Stimulated activated CD4-positive, alpha-beta T cell treated with anti-CD3 and anti-CD28 coated beads, Interleukin-2, amount 100 ng/mL, for 24 hours (primary cell): ENCODE measurements at places on chromosomes 12 and 14.

GRCh38 chr12:18837025-18837424, 99.1 kb downstream of the CAPZA3 start:
- no peak for DNase-seq

DNA sequence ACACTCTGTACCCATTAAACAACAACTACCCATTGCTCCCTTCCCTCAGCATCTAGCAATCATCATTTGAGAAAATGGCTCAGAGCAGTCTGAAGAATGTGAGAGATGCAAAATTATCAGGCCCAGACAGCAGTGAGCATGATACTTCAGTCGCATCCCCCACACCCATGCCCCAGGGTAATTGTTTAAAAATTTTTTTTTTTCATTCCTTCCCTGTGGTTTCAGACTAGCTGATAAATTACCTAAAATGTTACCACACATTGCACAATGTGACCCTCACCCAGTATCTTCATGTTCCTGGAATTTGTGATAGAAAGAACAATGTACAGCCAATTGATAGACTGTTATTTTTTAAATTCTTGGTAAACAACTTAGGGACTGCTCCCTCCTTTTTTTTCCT, 11.3 kb upstream of the USP15 start:
- DNase-seq, result no peak

DNA sequence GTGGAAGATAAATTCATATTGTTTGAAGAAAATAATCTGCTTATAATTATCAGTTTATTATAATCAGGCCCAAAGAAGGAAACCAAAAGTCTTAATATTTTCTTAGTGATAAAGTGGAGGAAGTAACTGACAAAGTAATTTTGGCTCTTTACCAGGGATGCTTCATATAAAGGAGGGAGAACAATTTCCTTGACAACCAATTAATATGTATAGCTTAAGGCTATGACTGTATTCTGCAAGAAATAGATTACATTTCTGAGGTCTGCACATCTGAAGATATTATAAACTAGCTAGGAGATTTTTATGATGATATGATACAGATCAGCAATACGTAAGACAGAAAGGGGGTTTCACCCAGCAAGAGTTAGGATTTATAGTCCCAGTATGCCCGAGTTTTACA, 90.8 kb downstream of the BICD1 start:
- DNase-seq, result no peak

GRCh38 chr12:112979041-112979680, 842 bp downstream of the OAS2 start:
- peak; percentile 55 for DNase-seq

- no peak for DNase-seq
Observed at GRCh38 chr12:105466901-105467598, 136.6 kb downstream of the C12orf75 start.

DNA sequence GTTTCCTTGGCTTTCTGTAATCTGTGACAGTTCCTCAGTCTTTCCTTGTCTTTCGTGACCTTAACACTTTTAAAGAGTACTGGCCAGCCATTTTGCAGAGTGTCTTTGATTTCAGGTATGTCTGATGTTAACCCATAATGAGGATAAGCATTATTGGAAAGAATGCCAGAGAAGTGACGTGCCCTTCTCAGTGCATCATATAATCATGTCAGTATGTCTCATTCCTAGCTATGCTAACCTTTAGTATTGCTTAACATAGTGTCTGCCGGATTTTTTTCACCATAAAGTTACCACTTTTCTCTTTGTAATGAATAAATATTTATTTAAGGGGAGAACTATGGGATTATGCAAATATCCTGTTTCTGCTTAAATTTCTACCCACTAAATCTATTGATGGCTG, 28.5 kb downstream of the RERG start:
- DNase-seq, result no peak

GRCh38 chr14:69484444-69485314, at the start of gene PLEKHD1:
PLEKHD1 (plus strand) TSS chr14:69484728; CDS start chr14:69484966, 238 bp downstream.
- no peak for DNase-seq

DNA sequence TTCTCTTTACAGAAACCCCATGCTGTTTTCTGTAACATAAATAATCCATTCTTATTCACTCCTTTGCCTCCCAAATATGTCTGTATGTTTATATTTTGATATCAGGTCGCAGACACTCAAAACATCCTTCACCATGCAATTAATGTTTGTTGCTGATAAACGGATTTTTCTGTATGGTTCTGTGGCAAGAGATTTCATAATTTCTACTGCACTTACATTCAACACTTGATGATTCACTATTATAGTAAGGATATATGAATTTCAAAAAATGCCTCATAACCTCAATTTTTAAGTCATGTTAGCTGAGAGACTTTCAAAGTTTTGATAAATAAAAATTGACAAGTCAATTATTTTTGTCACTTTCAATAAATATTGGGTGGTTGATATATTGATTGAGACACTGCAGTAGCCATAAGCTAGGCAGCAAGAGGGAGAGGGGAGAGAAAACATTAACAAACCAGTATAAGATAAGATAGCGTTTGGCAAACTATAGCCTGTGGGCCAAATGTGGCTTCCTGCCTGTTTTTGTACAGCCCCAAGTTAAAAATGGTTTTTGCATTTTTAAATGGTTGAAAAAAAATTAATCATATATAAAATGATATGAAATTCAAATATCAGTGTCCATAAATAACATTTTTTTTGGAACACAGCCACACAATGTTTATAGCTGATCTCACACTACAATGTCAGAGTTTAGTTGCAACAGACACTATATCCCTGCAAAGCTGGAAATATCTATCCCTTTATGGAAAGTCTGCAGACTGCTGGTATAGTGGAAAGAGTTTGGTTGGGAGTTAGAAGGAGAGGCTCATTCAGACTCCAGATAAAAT, 18.3 kb downstream of the ALDH6A1 start:
- no peak for DNase-seq

GRCh38 chr14:68792979-68793733, at the start of gene ZFP36L1:
ZFP36L1 (minus strand) TSS chr14:68793067; CDS start chr14:68792938, 129 bp downstream.
- peak; percentile 88 for DNase-seq

GRCh38 chr12:88325076-88325815, 183.1 kb downstream of the TMTC3 start:
- no peak for DNase-seq

DNA sequence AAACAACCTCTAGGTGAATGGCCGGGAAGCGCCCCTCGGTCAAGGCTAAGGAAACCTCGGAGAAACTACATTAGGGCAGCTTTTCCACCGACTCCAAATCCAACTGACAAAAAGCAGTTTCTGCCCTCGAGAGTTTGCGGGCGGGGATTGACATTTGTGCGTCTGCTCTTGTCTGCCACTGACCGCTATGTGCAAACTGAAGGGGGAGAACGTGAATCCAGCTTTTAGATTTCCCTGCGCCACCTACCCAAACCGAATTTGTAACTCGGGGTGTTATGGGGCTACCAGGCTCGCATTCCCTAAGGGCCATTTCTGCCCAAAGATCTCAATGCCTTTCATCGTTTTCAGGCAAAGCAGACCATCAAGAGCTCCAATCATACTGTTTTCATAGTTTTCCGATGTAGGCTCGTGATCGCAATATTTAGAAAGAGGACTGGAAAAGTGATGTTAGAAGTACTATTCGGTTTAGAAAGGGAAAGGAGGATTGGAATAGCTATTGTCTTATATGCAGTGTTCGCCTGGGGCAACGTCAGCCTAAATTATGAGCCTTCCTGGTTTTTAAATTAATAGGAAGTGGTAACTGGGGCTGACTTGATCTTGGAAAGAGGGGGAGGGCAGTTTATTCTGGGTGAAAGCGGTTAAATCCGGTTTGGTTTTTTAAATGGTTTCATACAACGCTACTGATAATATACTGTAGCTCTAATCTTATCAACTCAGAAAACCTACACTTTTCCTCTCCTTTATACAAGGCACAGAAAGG, 45.4 kb downstream of the BCAT1 start:
- peak; percentile 10 for DNase-seq

DNA sequence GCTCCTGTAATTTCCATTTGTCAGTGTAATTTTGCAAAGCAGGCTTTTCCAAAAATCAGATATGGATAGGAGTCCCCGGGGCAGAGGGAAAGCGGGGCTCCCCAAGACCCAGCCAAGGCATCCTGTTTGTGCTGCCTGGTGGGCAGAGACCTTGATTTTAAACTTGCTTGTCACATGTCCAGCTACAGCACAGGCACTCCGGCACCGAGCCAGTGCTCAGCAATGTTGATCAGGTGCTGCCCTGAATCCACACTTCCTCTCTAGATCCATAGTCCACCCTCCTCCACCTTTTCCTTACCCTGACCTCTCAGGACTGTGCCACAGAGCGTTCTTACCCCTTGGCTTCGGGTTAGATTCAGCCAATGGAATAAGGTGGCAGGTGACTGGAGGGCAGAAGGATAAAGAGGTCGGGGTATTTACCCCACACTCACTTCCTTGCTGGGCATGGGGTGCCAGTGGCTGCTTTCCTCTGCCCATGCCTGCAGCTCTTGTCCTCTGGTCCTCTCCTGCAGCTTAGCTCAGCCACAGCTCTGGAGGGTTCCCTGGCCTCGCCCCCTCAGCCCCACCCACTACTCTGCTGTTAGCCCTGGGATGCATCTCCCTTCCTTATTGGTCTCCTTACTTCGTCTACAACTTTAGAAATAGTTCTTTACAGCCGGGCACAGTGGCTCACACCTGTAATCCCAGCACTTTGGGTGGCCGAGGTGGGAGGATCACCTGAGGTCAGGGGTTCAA, 80.1 kb downstream of the IRF2BPL start:
- DNase-seq, result no peak

DNA sequence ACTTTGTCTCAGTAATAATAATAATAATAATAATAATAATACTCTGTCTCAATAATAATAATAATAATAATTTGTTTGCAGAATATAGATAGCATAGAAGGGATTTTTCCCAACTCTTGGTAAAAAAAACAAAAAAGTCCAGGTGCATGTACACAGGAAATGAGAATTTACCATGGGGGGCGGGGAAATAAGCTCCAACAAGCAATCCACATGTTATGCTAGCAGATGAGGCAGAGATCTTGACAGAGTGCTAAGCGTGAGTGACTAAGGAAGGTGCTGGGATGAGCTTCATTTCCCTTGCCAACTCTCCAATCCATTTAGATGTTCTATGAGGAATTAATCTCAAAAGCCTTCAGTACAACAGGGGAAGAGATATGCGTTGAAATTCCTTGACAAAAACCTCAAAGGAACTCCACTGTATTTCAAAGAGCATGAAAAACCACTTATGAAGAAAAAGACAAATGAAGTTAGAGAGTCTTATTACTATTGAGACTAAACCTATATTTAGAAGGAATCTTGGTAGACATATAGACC, 44.9 kb upstream of the GTF2A1 start:
- no peak for DNase-seq

DNA sequence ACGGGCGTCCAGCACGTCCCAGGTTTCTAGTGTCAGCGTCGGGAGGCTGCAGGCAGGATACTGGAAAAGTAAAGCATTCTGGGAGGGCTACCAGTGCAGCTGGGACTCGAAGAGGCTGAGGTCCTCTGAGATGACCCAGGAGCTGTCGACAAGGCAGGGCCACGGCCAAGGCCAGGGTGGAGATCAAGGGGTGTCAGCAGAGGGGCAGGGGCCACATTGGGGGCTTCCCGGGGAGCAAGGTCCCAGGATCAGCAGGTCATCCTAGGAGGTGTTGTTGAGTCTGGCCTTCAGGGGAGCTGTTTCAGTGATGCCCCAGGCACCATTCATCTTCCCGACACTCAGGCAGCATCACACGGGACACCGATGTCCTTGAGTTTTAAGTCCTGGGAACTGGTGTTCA, 377.8 kb upstream of the SFSWAP start:
- DNase-seq, result no peak

- no peak for DNase-seq
Observed at GRCh38 chr14:95699412-95699811, 13.2 kb downstream of the TCL1B start.

DNA sequence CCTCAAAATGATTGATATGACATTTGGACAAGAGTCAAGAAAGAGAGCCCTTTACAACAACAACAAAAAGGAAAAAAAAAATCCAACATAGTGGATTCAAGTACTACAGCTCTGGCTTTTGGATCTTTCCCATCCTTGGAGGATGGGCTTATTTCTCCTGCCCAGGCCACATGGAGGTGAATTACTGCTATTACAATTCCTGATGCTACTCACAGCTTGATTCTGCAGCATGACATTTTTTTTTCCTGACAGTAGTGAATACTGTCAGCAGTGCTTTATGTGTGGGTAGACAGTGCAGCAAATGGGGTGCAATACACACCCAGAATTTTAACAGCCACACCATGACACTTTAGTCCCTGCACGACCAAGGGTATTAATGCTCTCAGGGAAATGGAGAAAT, 42.5 kb upstream of the HSP90B1 start:
- no peak for DNase-seq

DNA sequence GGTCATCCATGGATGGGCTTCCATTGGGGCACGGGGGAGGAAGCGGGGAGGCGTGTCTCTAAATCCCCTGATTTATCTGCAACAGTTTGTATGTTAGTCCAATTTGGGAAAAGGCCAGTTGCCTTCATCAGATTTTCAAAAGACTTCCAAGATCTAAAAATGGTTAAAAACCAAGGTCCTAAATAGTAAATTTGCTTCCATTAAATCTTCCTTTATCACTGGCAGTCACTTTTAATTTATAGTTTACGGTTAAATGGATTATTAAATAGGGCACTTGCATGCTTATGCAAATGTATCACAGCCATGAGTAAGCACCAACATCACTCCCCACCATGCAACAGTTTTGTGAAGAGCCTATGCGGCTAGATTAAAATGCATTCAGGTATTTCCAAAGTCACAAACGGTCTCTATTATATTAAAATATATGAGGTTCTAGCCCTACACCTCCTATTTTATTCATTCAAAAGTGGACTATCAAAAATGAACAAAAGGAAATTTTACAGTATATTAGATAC, 108.2 kb upstream of the GPHB5 start:
- no peak for DNase-seq

- no peak for DNase-seq
Observed at GRCh38 chr14:62409626-62410300, 635.5 kb downstream of the KCNH5 start.

DNA sequence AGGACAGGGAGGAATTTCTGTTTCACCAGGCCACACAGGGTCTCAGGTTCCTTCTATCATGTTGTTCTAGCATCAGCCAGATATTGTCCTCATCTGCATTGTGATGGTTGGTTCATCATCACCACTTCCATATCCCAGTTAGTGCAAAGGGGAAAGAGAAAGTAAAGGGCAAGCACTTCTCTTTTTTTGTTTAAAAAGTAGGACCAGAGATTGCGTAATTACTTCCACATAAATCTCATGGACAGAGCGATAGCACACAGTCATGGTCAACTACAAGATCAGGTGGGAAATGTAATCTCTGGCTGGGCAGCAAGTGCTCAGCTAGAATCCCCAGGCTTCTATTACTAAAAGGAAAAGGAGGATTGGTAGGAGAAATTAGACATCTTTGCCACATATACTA, 155.1 kb downstream of the KIF21A start:
- no peak for DNase-seq

DNA sequence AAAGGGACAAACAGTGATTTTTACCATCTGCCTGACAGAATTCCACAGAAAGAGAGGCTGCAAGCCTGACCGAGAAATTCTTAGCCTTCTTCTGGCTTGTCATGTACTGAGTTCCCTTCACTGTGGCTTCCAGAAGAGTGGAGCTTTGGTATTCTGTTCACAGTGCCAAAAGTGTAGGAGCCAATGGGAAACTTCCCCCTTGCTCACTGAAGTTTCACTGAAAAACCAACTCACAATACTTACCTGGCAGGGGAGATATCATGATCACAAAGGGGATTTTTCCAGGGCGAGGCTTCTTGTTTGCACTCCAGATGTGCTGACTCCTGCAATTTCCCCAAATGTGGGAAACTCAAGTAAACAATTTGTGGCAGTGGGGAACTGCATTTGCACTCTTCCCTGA, 31.7 kb upstream of the MMP19 start:
- no peak for DNase-seq
